NCI-H1417 treated with DMSO at 0.1 percent for 48 hours (cell line): ENCODE measurements at places on chromosomes 12 and 14.

DNA sequence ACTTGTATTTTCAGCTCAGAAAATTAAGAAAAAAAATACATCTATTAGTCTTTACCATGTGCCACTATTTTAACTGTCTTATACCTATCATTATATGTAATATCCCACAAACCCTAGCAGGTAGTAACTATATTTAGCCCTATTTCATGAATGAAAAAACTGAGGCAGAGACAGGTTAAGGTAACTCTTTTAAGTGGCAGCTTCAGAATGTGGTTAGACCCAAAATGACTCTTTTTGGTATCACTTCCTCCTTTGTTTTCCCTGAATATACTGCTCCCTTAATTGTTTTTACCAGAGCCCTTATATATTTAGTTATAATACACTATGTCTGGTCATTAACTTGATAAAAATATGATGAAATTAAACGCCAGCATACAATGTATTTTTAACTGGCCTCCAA is 235.6 kb upstream of the RPL10L start:
- DNase-seq: no peak

GRCh38 chr14:89461256-89461655 is 44.2 kb upstream of the FOXN3 start:
- DNase-seq: no peak

- DNase-seq: no peak
Observed at GRCh38 chr14:99093532-99094517, 178.2 kb downstream of the BCL11B start.

DNA sequence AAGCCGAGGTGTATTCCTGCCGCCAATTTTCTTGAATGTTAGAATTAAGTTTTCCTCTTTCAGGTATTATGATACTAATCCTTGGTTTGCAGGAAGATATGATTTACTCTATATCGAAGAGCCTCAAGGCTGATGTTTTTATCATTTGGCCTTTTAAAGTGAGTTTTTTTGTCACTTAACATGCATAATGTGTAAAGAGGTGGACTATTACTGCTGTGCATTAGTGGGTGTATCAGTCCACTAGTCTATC is 11.1 kb upstream of the TMPO start:
- DNase-seq: no peak

- no peak for DNase-seq
Observed at GRCh38 chr14:80636071-80636470, 305.5 kb downstream of the CEP128 start.

DNA sequence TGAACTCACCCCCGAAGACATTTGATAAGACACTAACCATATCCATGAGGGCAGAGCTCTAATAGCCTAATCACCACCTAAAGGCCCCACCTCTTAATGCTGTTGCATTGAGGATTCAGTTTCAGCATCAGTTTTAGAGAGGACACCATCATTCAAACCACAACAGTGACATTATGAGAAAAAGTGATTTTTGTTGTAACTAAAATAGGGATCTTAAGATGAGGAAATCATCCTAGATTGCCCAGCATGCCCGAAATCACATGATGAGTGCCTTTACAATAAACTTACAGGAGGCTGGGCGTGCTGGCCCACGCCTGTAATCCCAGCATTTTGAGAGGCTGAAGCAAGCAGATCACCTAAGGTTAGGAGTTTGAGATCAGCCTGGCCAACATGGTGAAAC is 9.7 kb upstream of the GLT1D1 start:
- DNase-seq: no peak

- no peak for DNase-seq
Observed at GRCh38 chr12:93592641-93593406, 20.3 kb downstream of the SOCS2 start.

DNA sequence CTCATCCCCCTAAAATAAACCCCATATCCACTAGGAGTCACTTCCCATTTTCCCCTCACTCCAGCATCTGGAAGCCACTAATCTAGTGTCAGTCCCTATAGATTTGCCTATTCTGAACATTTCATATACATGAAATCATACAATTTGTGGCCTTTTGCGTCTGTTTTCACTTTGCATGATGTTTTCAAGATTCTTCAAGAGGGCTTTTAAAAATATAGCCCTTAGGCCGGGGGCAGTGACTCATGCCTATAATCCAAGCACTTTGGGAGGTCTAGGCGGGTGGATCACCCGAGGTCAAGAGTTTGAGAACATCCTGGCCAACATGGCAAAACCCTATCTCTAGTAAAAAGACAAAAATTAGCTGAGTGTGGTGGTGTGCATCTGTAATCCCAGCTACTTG is 104.7 kb downstream of the VEZT start:
- DNase-seq: no peak

GRCh38 chr14:55847766-55848165 is 267.8 kb downstream of the KTN1 start:
- no peak for DNase-seq
